ENCODE measurements at places on chromosomes 2 and 18.

GRCh38 chr2:239772721-239773120 is 252.4 kb downstream of the NDUFA10 start:
- no peak for DNase-seq

DNA sequence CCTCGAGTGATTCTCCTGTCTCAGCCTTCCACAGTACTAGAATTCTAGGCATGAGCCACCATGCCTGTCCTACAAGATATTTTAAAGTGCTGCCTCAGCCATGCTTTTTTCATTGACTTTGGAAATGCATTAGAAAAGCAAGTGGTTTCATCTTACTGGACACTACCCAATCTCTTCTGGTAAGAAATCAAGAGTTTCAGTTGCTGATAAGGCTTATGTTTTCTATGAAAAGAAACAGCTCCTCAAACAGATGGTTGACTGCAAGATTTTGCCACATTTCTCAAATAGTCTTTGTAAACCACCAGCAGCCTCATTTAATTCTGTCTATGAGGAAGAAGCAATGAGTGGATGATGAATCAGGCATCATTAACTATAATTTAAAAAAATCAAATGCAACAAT is 264.5 kb upstream of the LRP1B start:
- no peak for DNase-seq

GRCh38 chr2:145715601-145716000 is 1195.7 kb upstream of the ZEB2 start:
- no peak for DNase-seq

DNA sequence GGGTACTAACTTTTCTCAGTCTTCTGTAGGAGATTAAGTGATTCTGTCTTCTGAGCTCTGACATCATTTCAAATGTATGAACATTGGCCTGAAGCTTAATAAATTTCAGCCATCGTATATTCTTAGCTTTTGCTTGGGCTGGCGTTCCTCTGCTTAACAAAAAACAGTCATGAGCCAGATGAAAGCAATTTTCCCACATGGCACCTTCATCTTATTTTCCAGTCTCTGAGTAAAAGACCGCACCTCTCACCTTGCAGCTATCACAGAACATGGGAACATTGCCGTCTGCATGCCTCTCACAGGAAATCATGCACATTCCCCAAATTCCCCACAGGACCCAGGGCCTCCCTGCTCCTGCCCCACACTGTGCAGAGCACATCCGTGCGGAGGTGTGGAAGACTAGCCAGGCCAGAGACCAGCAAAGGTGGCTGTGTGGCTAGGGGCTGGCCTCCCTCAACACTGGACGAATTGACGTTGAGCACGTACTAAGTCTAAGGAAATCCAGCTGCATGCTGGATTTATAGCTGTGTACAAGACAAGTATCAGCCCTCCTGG is 531.8 kb upstream of the ID2 start:
- DNase-seq, result no peak

DNA sequence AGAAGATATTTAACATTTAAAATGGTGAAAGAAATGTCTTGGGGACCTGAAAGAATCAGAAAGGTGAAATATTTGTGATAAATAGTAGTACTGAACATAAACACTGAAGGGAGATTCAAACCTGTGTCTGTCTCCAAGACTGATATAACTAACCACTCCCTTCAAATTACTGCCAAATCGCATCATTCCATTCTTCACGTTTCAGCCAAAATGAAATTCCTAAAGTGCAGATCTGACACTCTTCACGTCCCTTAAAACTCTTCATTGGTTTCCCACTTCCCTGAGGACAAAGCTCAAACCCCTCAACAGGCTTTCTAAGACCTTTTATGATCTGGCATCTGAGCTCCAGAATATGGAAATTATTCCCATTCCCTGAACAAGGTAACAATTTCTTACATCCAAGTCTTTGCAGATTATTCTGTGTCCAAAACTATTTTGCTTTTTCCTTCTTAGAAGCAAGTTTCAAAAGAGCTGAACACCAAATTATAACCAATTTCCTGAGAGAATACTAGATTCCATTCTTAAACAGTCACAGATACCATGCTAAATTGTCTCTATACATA is 18.9 kb downstream of the SLC8A1 start:
- DNase-seq, result no peak

GRCh38 chr2:139353874-139354273 is 573.7 kb upstream of the NXPH2 start:
- DNase-seq, result no peak

DNA sequence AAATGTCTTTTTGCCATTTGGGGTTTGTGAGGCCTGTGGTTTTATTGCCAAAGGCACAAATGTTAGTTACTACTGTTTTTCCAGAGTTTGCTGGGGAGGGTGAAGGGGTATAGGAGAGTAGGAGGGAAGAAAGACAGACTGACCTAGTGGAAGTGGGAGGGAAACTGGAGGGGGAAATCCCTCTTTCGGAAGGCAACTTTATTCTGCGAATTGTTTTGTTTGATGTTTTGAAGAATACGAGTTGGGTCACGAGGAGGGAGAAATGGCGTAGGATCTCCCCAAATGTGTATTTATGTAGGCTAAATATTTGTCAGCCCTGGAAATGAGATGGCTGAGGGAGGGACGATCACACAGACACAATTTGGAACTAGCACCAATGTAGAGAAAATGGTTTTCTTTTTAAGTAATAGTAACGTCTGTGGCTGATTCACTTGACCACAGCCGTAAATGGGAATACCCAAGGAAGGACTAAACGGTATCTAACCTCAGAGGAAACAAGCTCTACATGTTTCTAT is 172.3 kb downstream of the ICOS start:
- DNase-seq, result no peak

- no peak for DNase-seq
These were observed 148.7 kb downstream of the AGAP1 start for GRCh38 chr2:235642446-235643098.

DNA sequence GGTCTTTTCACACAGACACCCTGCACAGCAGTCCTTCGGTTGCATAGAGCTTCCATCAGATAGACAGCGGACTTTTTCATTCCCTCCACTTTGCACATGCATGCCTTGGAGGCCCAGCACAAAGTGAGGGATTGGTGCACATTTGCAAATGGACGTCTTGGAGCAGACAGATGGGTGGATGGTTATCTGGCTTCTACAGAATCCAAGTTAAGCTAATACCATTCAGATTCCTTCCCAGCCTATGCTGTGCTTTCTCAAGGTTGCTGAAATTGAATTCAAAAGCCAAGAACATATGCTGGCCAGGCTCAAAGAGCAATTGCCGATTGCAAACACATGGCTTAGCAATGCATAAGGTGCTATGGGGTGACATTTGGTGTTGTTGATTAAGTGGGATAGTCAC is 186.4 kb downstream of the VAPA start:
- DNase-seq, result no peak

DNA sequence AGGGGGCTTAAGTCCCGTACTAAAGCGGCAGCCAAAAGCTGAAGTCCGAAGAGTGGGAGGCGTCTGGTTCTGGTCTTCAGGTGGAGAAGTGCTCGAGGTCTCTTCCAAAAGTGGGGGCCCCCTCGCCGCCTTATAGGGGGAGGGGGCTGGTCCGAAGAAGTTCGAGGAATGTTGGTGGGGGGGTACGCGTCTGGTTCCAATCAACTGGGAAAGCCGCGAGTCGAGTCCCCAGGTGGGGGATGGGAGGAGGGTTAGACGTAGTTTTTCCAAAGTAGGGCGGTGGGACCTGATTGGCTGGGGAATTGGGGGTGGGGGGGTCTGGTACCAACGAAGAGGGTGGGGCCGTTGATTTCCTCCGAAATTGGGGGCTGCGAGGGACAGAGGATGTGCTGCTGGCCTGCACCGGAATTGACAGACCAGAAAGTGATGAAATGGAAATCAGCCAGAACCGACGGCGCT is 594 bp downstream of the ITM2C start:
- DNase-seq, result no peak

DNA sequence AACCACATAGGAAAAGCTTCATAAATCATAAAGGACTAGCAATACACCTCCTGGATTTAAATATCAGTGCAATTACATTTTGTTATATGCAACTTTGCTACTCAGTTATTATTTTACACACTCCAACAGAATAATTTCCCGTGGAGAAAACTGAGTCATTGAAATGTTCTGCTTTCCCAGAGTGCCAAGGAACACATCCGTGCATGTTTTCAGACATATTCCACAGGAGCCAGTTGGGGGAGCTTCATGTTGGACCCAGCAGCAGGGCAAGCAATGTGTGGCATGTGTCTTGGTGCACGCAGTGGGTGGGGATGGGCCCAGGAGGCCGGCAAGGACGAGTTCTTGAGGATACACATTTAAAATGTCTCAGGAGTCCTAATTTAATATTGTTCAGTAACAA is 14.4 kb upstream of the SMIM21 start:
- DNase-seq, result no peak

GRCh38 chr2:50875561-50875960 is 156.4 kb downstream of the NRXN1 start:
- no peak for DNase-seq

DNA sequence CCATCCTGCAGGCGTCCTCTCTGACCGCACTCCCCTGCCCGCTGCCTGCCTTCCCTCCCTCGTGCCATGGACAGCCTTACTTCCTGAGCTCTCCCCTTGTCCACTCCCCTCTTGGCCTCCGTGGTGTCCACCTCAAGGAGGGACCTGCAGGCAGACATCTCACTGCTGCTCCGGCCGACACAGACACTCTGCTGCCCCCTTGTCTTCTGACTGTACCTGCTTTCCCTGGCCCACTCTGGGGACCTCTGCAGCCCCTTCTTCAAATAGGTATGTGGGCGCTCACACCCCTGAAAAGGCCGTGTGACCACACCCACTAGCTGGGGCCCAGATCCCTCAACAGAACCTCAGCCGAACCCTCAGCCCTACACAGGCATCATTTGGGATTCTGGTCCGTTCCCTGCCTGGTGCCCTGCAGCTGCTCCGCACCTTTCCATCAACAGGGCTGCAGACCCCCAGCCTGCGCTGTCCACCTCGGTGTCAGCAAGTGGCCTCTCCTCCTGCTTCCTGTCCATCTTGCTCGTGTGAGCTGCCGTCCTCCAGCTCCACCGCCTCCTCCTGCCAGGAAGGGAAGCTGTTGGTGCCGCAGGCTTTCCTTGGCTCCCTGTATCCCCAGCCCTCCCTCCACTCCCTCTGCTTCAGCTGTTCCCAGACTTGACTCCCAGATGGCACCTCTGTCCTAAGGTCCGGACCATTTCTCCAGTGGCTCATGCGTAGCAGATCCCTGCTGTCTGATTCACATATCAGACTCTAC is 94.1 kb downstream of the KLHL29 start:
- DNase-seq, result no peak

DNA sequence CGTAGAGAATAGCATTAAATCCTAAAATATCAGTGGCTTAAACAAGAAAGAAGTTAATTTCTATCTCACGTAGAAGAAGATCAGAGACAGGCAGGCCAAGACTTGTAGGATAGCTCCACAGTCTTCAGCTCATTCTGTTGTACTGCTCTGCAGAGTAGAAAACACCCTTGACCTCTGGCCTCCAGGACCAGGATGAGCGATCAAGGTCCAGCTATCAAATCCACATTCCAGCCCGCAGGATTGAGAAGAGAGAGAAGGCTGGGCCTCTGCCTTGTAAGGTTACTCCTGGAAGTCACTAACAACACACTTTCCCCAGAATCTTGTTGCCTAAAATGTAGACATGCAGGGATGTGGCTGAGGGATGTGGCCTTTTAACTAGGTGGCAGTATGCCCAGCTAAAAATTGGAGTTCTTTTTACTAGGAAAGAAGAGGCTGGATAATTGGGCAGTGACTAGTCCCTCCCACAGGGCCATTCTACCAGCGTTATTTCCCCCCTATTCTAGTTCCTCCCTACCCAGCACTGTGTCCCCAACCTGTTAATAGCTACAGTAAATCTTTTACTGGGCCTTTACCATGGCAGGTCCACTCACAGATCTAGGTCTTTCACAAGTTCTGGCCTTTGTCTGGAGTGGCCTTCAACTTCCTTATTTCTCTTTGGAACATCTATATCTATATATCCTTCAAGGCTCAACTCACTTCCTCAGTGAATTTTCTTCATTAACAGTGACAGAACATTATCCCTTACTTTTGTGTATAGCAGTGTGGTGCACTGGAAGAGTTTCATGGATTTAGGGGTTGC is 165.0 kb downstream of the DIS3L2 start:
- no peak for DNase-seq

- no peak for DNase-seq
These were observed 119.6 kb downstream of the FAM210A start for GRCh38 chr18:13606604-13607254.

DNA sequence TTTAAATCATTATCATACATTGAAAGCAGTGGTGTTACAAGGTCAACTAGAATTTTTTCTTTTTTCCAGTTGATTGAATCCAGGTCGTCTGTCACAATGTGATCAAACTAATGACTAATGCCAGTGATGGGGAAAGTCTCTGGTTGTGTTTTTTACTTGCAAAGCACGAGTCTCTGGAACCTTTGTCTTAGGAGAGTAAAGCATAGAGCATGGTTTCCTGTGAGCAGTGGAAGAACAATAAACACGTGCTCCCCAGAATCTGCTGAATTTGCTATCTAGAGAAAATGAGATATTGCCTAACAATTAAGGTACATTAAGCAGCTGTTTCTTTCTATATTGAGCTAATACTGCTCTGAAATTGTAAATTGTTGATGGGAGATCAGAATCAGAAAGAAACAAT is 1332.4 kb upstream of the TMEFF2 start:
- DNase-seq, result no peak

- DNase-seq, result no peak
These were observed 1211.9 kb upstream of the NXPH2 start for GRCh38 chr2:139992078-139992477.

- no peak for DNase-seq
These were observed 37.5 kb upstream of the ZNF385B start for GRCh38 chr2:179898873-179899272.

- DNase-seq, result no peak
These were observed 90.0 kb upstream of the SLC14A2 start for GRCh38 chr18:45525301-45525700.

DNA sequence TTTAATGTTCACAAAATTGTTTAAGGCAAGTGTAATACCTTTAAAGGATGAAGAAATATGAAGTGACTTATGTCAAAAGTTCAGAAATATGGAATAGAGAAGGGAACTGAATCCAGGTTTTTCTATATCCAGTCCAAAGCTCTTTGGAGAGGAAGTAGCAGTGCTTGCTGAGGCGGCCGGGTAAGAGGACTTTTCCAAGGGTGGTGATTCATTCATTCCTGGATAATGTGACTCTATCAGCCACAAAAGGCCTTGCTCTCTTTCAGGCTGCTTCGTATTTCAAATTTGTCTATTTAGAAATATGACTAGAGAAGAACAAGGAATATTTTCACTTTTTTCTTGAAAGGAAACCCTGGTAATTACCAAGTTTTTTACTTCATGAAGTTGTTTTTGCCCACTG is 830.1 kb upstream of the ZEB2 start:
- DNase-seq, result no peak

DNA sequence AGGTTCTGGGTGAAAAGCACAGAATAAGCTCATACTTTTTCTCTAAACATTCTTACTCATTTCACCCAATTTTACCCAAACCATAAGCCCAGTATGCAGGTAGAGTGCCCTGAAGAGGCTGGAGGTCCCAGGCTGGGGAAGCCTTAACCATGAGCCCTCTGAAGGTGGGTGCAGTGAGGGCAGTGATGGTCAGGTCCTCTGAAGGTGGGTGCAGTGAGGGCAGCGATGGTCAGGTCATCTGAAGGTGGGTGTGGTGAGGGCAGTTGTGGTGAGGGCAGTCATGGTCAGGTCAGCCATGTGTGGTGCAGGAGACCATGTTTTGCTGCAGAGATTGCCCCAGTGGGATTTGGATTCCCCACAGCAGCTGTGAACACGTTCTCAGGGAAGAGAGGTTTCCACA is 148.8 kb downstream of the SNTG2 start:
- no peak for DNase-seq

All from stimulated activated CD8-positive, alpha-beta memory T cell treated with anti-CD3 and anti-CD28 coated beads, Interleukin-4, amount 100 ng/mL, for 4 hours (primary cell).